LHCN-M2 (cell line): ENCODE measurements at places on chromosomes 2 and 18. TPM values are rescaled to one million over a fixed set of nuclear protein-coding genes. Genes with fewer than 3 reads are reported as not detected.

Gene CPO
- not detected in 2 replicates for total RNA-seq

Gene C2orf72
- total RNA-seq = 0.06 and 0.13 TPM in 2 replicates

Gene TXNDC2
- total RNA-seq = 0.32 and 0.63 TPM in 2 replicates

Gene CXCR1
- total RNA-seq = not detected in 2 replicates

Gene SERPINB3
- total RNA-seq = not detected in 2 replicates

Gene STARD6
- not detected in 2 replicates for total RNA-seq

Gene SEPTIN10
- 75.1 and 77.4 TPM in 2 replicates for total RNA-seq

Gene DYNAP
- total RNA-seq = not detected in 2 replicates

Gene MAP3K19
- not detected in 2 replicates for total RNA-seq

Gene RGPD3
- 0.11 and 0.13 TPM in 2 replicates for total RNA-seq

Gene OSR1
- 8.6 and 13.1 TPM in 2 replicates for total RNA-seq

Gene MEP1B
- total RNA-seq = not detected in 2 replicates

Gene PROM2
- total RNA-seq = 0.06 TPM in 2 replicates

Gene UPP2
- total RNA-seq = not detected in 2 replicates

Gene MYO5B
- 2.4 and 6.3 TPM in 2 replicates for total RNA-seq

Gene PLB1
- total RNA-seq = 1.4 and 1.5 TPM in 2 replicates

Gene HRH4
- 0.13 TPM in 1 of 2 replicates, not detected in the other for total RNA-seq

Gene SCYGR8
- not detected in 2 replicates for total RNA-seq

Gene GRP
- not detected in 2 replicates for total RNA-seq

Gene DNAJC5G
- total RNA-seq = not detected in 2 replicates

Gene AQP12B
- not detected in 2 replicates for total RNA-seq

Gene MORN2
- total RNA-seq = 17.8 and 22.0 TPM in 2 replicates

Gene MAL
- not detected in 2 replicates for total RNA-seq

Gene GAL3ST2
- total RNA-seq = not detected in 2 replicates

Gene GPR35
- 0.11 and 1.0 TPM in 2 replicates for total RNA-seq

Gene ASB18
- not detected in 2 replicates for total RNA-seq

Gene CFAP65
- under 0.01 TPM in 1 of 2 replicates, not detected in the other for total RNA-seq

Gene SPR
- 37.9 and 39.3 TPM in 2 replicates for total RNA-seq

Gene LYPD6B
- total RNA-seq = 12.1 and 14.6 TPM in 2 replicates
